Astrocyte of the spinal cord (primary cell): ENCODE measurements at places on chromosomes 6 and 20.
A peak's percentile ranks its signal among the peaks of the same experiment; 100 is the strongest.

DNA sequence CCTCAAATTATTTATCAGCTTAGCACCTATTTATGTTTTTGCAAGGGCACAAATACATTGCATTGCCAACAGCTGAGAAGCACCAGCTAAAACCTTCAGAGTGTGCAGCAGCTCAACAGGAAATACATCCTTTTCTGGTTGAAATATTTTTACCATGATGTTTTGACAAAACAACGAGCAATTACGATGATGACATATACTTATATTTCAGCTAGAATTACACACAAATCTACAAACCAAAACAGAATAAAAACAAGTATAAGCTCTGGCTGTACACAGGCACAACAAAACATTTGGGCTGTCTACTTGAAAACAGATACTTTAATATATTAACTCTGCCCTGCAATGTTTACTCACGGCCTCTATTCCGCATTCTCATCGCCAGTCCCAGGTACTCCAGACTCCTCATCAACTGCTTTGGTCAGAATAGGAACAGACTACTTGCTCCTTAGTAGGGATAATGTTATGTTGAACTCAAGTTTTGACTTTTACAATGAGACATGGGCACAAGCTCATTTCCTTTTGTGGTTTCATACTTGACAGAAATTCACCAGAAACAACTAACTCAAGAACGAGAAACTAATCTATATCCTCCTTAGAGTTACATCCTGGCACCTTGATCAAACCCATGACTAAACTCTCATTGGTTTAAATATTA lies 377.6 kb downstream of the ESR1 start:
- DNase-seq: no peak

- DNase-seq: no peak
These were observed 93.9 kb upstream of the HDAC2 start for GRCh38 chr6:114064862-114065261.

DNA sequence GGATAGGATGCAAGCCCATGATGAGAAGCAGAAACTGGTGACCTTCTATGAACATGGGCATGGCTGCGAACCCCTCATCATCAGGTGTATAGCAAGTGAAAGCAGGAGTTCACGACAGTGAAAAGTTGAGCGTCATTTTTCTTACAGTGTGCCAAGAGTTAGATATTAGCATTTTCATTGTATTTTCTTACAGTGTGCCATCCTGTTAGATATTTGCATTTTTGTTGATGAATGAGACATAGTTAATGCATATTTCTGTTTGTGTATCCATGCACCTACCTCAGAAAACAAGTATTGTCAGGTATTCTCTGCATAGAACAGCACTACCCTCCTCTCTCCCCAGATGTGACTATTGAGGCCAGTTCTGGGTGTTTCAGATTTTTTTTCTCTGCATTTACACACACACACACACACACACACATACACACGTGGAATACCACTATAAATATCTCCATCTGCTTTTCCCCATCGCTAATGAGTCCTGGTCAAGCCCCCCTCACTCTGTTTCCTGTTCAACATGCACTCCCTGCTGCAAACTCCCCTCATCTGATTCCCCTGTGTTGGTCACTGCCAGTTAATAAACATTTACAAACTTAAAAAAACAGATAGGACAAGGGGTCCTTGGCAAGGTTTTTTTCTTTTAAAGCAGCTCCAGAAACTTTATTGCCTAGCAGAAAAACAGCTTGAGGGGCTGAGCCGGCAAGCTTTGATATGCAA lies 41.7 kb downstream of the PLN start:
- no peak for DNase-seq

- peak; percentile 78 for DNase-seq
These were observed 38.0 kb downstream of the PIM1 start for GRCh38 chr6:37207903-37208456.

DNA sequence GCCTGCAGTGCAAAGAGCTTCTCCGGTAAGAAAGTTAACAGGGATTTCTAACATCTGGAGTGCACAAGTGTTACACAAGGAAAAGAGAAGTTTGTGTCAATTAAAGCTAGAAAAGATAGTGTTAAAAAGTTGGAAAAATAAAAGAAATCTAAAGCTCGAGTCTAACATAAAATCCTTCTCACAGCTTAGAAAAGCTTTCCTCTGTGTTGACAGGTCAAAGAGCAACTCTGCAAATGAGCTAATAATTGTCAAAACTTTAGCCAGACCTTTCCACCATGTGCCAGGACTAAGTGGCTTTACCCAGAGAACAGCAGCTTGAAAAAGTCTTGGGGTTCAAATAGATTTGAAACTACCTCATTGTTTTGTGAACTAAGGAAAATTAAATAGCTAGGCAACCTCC lies 14.8 kb downstream of the PTPRK start:
- DNase-seq: no peak
